ENCODE measurements at places on chromosomes 4 and X.

DNA sequence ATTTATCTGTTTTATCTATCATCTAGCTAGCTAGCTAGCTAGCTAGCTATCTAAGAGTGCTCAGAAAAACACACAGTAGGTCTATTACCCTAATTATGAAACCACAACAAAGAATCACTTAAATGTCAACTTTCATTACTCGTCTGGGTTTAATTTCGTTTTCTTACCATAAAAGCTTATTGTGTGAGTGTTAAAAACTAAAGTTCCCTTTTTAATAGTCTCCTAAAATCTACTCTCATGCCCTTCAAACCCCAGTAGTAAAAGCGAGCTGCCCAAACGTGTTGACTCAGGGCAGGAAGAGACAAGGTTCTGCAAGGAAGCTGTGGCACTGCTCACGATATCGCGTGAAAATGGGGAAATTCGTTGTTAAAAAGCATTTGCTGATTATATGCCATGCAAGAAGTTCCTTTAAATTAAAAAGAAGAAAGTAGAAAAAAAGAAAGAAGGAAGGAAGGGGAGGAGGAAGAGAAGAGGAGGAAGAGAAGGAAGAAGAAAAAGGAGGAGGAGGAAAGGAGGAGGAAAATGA, 595 bp downstream of the MBNL3 start:
- peak; percentile 79 for DNase-seq

- no peak for DNase-seq
These were observed 296.3 kb downstream of the GALNTL6 start for GRCh38 chr4:172109466-172109865.

GRCh38 chrX:19687395-19687794, 172.1 kb upstream of the MAP3K15 start:
- DNase-seq = no peak

DNA sequence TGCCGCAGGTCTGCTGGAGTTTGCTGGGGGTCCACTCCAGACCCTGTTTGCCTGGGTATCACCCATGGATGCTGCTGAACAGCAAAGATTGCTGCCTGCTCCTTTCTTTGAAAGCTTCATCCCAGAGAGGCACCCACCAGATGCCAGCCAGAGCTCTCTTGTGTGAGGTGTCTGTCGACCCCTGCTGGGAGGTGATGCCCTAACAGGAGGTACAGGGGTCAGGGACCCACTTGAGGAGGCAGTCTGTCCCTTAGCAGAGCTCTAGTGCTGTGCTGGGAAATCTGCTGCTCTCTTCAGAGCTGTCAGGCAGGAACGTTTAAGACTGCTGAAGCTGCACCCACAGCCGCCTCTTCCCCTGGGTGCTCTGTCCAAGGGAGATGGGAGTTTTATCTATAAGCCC, 162.7 kb downstream of the NAF1 start:
- no peak for DNase-seq

DNA sequence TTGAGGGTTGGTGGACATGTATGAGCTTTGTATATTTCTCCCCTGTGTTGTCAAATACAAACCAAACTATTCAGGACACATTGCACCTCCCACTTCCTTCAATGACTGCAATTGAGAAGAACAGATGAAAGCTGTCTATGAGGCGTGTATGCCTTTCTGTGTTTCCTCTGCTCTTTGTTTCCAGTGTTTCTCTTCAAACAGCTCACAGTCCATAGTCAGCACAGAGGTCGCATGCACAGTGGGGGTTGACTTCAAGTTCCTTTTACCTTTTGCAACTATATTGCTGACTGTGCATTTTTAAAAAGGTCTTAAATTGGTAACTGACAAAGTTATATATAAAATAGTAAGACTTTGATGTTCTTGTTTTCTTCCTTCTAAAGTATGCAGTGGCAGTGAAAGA, 957.8 kb downstream of the C4orf33 start:
- no peak for DNase-seq
